Stimulated activated naive CD4-positive, alpha-beta T cell (primary cell): ENCODE measurements at places on chromosomes 11 and 22.

DNA sequence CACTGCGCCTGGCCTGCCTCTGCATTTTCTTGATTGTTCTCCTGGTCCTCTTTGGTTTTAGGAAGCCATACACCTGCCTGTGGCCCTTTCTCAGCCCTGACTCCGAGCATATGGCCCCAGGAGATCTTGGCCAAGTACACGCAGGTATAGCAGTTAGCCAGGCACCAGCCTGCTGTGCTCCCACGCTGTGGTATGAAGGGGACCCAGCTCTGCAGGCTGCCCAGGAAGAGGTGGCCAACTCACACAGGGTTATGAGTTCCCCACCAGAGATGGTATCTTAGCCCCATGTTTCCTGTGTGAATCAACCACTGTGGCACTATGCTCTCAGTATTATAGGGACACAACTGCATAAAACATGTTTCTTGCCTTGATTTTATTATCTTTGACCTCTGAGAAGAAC lies 31.1 kb downstream of the SGSM3 start:
- DNase-seq: no peak

DNA sequence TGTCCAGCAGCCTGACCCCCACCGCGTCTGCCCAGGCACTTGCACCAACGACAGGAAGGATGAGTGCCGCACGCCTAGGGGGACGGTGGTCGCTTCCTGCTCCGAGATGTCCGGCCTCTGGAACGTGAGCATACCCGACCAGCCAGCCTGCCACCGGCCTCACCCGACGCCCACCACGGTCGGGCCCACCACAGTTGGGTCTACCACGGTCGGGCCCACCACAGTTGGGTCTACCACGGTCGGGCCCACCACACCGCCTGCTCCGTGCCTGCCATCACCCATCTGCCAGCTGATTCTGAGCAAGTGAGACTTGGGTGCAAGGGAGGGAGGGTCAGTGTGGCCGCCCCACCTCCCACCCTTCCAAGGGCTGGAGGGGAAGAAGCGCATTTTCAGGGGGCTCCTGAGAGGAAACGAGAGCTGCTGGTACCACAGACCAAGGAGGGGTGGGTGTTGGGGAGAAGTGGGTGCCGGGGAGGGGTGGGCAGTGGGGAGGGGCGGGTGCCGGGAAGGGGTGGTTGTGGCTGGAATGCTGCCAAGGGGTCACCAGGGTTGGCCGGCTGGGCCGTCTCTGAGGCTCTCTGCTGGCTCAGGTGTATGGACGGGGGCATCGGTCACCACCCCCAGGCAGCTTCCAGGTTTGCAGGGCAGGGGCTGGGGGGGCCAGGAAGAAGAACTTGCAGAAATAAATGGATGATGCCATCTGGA lies 27.7 kb upstream of the MUC5B start:
- DNase-seq: no peak

DNA sequence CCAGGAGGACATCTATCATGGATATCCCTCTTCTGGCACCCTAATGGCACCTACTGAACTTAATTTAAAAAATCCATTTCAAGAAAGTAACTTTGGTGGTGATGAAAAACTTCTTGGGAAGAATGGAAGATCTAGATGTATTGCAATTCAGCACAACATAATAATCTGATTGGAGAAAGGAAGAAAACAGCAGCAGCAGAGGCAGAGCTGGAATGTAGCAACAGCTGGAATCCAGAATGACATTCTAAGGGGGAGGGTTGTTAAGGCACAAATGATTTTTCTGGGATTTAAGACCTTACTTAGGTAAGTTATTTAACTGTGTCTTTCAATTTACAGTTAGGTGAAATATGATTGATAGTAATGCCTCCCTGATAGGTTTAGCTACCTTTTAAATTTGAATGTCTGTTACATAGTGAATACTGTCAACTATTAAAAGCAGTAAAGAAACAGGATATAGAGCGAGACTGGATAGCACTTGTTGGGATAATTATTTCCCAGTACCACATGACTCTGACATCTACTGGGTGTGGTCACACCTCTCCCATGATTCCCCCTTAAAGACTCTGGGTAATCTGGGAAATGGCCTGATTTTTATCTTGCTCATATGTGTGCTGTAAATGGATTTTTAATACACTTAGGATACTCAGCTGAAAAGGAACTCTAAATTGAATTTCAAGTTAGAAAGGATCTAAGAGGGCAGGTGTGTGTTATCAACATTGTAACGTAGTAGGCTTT lies 11.7 kb downstream of the CAPRIN1 start:
- DNase-seq: no peak

DNA sequence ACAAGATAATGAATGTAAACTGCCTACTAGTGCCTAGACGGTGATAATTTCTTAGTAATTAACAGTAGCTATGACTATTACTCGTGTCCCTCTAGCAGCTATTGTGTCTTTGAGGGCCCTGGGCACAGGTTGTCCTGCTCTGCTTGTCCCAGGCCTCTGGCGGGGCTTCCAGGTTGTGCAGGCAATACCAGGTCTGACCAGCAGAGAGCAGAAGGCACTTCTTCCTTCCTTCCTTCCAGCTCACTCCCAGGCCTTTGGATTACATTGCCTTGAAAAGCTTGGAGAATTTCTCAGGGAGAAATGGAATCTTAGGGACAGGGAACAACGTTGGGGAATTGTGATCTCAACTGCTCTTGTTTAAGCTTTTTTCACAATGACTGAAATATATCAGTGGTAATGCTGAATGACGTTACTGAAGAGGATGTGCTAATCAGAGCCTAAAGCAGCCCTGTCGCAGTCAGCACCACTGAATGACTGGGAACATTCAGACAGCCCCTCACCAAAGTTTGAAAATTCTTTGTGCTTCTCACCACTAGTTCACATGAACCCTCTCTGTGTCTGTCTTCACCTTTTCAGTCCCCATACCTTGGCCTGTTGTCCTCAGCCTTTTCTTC lies 8.4 kb upstream of the CCKBR start:
- peak; percentile 15 for DNase-seq

DNA sequence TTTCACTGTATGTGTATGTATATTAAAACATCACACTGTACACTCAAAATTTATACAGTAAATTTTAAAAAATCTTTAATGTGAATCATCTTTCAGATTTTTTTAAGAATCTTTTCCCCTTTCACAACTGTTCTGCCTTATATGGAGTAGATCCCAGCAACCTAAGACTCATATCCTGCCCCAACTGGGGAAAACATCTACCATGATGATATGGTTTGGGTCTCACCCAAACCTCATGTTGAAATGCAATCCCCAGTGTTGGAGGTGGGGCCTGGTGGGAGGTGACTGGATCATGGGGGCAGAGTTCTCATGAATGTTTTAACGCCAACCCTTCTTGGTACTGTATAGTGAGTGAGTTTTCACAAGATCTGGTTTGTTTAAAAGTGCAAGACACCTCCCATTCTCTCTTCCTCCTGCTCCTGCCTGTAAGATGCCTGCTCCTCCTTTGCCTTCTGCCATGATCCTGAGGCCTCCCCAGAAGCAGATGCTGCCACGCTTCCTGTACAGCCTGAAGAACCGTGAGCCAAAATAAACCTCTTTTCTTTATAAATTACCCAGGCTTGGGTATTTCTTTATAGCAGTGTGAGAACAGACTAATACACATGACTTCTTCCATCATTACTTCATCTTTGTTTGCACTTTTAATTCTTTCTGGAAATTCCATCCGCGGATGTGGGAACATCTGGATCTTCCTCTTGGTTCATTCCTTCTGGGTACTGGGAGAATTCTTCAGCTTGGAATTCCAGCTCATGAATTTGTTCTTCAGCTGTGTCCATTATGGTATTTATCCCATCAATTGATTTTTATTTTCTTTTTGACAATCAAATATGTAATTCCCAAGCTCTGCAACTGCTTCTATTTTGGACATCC lies 36.9 kb downstream of the LINC01488 start:
- DNase-seq: no peak

DNA sequence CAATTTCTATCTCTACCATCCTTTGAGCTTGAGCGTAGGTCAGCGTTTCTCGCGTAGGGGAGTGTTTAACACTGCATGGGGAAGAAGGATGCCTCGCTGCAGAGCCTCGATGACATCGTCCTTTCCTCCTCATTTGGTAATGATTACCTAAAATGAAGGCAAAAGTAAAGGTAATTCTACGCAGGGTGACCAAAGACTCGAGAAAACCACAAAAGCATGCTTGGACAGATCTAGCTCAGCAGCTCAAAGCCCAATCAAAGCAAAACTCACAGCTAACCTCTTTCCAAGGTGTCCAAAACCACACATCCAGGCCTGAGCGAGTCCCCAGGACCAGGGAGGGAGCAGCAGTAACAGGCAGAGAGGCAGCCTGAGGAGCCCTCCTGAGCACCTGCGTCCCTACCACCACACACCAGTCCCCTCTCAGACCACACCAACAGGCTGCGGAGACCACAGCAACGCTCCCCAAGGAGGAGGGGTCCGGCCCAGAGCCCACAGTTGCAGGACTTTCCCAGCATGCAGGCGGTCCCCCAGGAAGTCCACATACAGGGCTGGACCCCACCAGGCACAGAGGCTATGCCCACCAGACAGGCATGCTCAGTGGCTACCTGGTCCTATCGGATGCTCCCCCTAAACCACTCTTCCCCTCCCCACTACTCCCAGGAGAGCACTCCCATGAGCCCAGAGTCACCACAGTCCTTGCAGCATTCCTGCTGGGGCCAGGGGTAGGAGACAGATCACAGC lies 3.3 kb downstream of the BRD1 start:
- no peak for DNase-seq

DNA sequence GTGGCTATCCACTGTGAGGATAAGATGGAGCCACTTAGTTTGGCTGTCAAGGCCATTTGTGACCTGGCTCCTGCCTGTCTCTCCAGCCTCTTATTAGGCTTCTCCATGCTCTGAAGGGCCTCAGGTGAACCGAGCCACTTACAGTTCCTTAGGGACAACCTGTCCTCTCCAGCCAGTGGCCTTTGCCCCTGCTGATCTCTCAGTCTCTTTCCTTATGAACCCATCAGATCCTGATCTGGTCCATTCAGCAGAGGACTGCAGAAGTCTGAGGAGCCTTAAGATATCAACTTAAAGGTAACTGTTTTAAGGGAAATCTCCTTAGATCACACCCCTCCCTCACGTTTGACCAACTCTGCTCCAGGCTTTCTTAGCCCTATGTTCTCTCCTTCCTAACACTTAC lies 2.4 kb downstream of the DUSP18 start:
- DNase-seq: no peak

- DNase-seq: no peak
These were observed 79.6 kb downstream of the CELSR1 start for GRCh38 chr22:46457502-46458488.

DNA sequence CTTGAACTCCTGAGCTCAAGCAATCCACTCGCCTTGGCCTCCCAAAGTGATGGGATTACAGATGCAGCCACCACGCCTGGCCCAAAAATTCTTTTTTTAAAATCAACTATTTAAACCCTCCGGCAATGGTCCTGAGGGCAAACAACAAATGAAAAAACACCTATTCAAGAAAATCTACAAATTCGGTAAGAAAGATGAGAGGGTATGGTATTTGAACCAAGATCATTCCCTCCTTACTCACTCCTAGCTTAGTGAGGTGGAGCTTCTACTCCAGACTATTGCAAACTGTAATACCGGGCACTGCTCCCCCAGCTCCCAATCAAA lies 2.1 kb downstream of the NF2 start:
- no peak for DNase-seq

DNA sequence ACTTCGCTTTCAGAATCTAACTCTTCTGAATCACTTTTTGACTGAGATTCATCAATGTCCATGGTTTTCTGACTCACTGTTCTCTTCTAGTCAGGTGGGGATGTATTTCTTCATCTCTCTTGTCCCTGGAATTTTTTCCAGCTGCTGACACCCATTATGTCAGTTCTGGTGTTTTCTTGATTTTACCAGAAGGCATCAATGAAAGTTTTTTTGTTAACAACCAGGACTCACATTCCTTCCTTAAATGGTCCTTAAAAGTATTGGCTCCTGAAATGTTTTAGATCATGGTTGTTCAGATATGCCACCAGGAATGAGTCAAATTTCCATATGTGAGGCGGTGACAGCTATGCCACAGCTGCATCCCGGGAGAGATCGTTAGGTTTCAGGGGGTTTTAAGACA lies 12.9 kb downstream of the MICAL2 start:
- DNase-seq: no peak

DNA sequence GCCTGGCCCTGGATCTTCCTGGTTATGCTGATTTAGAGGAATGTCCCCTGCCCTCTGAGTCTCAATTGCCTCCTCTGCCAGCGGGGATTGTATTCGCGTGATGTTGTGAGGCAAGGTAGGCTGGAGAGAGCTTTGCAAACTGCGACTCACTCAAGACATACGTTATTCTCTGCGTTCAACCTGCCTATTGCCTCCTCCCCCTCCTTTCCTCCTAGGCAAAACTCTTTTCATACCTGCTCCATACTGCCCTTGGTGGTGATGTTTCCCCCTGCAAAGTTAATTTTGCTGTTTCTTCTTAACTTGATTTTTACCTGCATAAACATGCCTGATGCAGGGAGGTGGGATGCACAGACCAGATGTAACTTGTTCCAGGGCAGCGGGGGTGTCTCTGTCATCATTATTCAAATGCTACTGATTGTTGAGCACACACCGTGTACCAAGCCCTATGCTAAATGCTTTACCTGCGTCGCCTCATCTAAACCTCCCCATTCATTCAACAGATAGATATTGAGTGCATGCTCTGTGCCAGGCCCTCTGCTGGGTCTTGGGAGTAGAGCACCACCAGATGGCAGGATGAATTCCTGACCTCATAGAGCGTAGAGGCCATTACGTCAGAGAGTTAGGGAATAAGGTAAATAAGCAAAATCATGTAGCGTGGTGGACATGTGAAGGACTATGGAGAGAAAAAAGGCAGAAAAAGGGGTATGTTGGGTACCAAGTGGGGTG lies 29.0 kb downstream of the SGSM1 start:
- no peak for DNase-seq
